Kidney tubule cell (primary cell): ENCODE measurements at places on chromosomes 16 and 17.

GRCh38 chr16:1134776-1135458, 18.0 kb upstream of the CACNA1H start:
- peak; percentile 6 for DNase-seq

GRCh38 chr16:63938661-63939060, 1183.2 kb downstream of the CDH11 start:
- no peak for DNase-seq

GRCh38 chr17:42673266-42673884, 3.4 kb downstream of the PLEKHH3 start:
- DNase-seq = no peak

DNA sequence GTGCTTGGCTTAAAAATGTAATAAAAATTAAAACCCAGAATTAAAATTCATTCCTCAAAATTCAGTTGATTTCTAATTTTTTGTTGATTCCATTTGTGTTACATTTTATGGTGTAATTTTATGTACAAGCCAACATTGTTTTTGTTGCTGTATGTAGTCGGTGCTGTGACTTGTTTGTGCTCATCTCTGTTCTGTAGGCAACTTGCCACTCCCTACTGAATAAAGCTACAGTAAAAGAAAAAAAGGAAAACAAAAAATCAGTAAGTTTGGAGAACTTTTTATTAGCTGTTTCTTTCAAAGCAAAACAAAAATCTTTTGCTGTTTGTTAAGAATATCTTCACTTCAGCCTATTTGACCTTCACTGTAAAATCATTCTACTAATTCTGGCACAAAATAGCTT, 44.3 kb downstream of the OMG start:
- DNase-seq = no peak

- DNase-seq = no peak
These were observed 10.6 kb downstream of the CDH16 start for GRCh38 chr16:66908116-66908515.

GRCh38 chr17:44928950-44929720, 13.8 kb upstream of the GFAP start:
- no peak for DNase-seq

- DNase-seq = peak; percentile 71
These were observed 77.5 kb upstream of the N4BP1 start for GRCh38 chr16:48687421-48688038.

DNA sequence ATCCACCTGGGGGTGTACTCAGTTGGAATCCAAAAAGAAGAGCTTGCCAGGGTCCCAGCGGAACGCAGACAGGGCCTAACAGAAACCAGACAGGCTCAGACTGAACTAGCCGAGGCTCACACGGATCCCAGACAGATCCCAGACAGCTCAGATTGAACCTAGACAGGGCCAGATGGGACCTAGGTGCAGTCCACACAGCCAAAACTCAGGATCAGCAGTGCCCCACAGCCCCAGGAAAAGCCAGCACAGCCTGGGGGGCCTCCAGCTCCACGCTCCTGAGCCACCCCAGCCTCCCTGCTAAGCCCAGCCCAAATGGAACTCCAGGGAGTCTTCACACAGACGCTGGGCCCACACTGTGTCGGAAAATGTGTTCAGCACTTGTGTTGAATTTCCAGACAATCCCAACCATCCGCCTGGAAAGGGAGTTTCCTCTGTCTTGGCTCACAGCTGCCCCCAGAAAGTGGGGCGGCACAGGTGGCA, 7.5 kb downstream of the STX1B start:
- no peak for DNase-seq

GRCh38 chr17:604765-605164, 109.9 kb downstream of the VPS53 start:
- no peak for DNase-seq

- DNase-seq = peak; percentile 89
These were observed 135.4 kb downstream of the CLEC16A start for GRCh38 chr16:11079652-11080187.

DNA sequence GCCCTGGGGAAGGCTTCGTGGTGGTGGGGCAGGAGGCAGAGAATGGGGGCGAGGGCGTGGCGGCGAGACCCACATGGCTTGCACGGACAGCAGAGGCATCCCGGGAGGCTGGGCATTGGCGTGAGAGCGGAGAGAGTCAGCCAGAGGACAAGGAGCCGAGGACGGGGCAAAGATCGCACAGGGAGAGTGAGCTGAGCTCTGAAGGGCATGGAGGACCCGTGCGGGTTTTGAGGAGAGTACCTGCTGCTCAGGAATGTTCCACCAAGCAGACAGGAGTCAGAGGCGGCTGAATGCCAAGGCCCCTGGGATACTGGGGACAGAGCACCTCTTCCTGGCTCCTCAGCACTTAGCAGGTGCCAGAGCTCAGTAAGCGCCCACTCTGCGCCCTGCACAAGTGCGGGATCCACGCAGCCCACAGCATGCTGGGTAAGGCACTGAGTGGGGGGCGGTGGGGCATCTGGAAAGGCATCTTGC, 47.8 kb downstream of the ARHGAP27 start:
- no peak for DNase-seq
